ENCODE measurements at places on chromosomes 13 and 19.

DNA sequence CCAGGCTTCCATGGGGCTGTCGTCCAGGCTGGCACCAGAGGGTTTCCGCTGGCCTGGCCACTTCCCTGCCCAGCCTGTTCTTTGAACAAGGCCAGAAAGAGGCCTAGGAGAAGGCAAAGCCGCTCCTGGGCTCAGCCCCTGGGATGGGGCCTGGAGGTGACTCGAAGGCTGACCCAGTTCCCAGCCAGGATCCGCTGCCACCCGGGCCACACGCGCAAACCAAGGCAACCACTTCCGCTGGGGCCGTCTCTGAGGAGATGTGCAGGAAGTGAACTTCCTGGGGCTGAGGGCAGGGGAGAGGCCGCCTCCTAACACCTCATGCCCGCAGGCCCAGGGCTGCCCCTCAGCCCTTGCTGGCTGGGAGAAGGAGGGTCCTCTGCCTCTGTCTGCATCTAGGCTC lies 15.2 kb downstream of the PLEKHF1 start:
- no peak for DNase-seq

DNA sequence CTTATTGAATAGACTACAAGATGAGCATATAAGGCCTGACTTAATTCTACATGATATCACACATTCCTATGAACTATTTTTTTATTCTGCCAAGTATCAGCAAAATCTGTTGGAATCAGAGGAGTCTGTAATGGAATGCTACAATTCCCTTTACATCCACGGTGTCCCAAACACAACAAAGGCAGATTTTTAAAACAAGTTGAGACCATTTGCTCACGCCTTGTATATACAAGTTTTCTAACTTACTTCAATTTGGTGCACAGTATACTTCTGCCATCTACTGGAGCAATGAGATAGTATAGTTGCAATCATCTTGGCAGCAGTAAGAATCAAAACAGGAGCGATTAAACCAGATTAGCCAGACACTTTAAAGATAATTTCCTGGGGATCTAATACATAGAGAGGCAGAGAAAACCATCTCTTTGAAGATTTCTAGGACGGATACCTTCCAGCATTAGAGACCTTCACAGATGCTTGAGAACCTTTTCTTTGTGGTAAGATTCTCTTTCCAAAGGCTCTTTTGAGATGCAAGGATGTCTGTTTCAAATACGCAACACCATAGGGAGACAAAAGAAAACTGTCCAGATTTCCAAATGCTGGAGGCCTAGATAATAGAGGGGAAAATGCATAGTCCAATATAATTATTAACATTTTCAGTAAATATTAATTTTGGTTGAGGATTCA lies 302.0 kb upstream of the MIR17HG start:
- peak; percentile 14 for DNase-seq

GRCh38 chr19:38139122-38139521 lies 84.9 kb downstream of the DPF1 start:
- DNase-seq, result no peak

DNA sequence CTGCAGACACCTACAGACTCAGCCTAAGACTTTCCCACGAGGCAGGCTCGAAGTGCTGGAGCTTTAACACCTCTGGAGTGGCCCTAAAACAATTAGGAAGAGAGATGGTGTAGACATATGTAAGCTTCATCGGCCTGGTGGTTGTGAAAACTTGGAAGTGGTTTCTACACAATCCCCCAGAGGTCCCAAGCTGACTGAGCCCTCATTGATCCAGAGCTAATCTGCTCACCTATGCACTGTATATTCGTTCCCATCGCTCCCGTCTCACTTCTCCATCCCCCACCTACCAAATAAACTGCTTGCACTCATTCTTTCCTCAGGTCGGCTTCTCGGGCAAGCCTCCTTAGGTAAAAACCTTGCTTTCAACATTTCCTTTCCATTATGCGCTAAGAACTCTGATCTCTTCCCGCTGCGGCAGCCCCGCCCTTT lies 767 bp upstream of the ZNF793 start:
- DNase-seq, result no peak

DNA sequence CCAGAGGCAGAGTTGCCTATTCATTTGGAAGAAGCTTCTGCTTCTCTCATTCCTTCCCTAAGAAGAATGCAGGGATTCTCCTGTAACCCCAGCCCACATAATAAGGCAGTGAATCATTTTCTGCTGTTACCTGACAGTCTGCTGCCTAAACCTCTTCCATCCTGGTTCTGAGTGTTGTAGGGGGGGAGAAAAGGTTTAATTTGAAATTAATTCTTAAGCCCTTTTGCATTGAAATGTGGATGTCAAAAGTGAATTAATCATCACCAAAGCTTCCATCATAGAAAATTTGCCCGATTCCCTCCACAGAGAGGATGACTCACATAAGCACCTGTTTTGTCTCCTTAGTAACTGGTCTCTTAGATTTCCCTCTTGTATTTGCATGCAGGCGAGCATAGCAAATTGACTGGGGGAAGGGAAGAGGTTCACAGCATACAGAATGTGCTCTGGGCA lies 146.7 kb upstream of the FNDC3A start:
- no peak for DNase-seq

DNA sequence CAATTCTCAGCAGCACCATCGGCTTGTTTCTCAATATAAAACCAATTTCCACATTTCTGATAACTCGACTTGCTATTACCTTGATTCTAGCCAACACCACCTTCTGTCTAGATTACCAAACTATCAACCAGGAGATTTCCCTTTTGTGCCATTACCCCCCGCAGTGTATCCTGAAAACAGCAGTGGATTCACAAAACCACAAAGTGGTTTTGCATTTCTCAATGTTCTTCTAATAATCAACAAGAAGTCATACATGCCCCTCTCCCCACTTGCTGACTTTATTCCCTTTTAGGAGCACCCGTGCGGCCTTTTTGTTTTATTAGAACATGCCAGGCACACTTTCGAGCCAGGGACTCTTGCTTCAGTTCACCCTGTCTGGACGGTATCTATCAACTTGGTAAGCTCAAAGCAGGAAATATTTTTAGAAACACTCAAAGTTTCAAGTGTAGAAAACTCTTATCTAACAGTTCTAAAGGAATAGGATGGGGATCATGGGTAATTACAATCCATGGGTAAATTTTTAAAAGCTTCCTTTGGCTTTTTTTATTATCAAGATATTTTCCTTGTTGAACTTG lies 967.4 kb downstream of the EFNB2 start:
- peak; percentile 74 for DNase-seq

DNA sequence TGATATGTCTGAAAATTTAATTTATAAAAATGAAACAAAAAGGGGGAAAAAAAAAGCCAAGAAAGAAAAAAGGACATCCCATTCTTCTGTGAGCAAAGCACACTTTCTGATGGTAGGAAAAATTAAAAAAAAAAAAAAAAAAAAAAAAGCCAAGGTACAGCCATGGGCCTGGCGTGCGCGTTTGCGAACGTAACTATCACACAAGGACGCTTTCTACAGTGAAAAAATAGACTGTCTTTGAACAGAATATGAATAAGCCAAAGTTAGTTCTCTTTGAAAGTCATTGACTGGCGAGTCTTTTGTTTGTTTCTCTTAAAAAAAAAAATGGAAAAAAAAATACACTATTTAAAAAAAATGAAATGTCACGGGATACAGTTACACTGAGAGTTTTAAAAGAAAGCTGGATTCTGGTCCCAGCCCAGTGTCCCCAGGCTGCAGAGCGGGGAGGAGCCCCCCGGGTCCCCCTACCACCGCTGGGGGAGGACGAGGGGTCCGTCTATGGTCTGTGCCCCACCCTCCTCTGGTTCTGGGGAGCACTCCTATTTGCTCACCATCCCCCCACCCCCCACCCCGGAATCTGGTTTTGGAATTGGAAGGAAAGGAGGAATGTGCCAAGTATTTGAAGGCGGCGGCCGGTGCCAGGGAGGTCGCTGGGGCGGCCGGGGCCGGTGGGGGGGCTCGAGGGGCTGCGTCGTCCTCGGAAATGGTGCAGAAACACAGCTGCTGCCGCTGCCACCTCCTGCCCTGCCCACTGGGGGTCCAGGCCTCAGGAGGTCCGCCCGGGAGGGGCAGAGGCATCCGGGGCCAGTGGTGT lies 134.5 kb downstream of the PTPRS start:
- DNase-seq, result no peak

DNA sequence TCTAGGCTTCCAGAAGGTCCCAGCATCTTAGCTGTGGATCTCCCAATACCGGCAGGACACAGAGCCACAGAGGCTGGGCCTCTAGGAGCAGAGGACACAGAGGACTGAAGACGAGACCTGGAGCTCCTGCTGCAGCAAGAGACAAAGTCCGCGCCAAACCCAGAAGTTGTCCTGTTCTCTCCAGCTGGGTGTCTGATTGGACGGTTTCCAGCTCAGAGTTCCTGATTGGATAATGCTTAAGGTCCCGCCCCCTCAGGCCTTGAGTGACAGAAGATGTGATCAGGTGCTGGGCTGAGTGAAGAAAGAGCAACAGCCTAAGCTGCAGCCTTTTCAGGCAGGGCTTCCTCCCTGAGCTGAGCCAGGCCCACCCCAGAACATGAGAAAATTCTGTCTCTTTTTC lies 59.9 kb upstream of the ZNF85 start:
- no peak for DNase-seq

DNA sequence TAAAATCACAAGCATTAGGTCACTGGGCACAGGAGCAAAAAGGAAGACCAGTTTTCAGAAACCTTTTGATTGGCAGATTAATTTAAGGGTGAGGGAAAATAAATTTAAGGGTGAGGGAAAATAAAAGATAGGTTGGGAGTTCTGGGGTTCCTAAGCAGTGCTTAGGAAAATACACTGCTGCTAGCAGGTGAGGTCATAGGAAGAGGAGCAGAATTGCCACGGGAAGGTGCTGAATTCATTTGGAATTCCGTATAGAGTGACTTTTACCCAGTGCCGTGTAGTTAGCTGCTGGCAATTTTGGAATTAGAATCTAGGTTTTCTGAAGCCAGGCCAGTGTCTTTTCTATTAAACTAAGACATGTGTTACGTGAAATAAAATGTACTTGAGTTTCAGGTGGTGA lies 59.8 kb downstream of the DGKH start:
- no peak for DNase-seq

DNA sequence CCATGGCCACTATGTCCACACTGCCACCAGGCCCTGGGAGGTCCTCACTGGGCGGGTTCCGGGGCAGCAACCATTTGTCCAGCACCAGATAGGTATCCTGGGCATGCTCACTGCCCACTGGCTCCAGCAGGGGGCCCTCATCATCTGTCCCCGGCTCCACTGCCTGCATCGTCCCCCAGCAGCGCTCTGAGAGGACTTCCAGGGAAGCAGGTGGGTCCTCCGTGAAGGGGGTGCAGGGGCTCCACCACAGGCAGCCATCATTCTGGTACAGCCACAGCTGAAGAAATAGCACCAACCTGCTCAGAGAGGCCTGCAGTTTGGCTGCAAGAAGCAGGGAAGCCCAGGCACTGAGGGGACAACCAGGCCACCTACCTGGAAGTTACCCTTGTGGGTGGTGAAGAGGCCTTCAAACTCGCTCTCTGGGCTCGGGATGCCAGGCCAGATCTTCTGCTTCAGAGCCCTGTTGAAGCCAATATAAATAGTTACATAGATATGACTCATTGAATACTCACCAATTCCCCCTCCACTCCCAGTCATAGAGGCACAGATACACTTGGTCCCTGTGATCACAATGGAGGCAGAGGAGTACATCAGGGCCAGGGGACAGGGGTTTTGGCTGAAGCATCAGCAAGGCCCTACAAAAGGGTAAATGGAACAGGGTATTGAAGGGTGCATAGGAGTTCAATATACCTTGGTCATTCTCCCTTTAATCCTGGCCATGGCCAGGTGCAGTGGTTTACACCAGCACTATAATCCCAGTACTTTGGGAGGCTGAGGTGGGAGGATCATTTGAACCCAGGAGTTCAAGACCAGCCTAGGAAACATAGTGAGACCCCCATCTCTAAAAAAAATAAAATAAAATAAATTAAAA lies 4.1 kb downstream of the SWSAP1 start:
- peak; percentile 77 for DNase-seq

DNA sequence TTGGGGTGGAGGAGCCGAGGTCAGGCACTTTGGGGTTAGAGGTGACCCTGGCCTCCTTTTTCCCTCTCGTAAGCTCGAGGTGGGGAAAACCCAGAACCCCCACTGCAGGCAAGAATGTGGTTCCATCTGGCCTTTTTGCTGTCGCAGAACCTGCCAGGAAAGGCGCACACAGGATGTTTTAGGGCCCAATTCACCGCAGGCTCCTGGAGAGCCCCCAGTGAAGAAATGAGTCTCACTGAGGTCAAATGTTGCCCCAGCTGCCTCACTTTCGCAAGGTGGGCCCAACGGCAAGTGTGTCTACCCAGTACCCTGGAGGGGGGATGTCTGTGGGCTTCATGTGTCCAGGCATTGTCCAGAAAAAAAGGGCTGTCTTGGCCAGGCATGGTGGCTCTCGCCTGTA lies 61.8 kb downstream of the PEX11G start:
- no peak for DNase-seq

GRCh38 chr19:6774821-6775707 lies 2.6 kb downstream of the VAV1 start:
- no peak for DNase-seq

GRCh38 chr13:97460004-97460775 lies 26.2 kb downstream of the RAP2A start:
- no peak for DNase-seq

DNA sequence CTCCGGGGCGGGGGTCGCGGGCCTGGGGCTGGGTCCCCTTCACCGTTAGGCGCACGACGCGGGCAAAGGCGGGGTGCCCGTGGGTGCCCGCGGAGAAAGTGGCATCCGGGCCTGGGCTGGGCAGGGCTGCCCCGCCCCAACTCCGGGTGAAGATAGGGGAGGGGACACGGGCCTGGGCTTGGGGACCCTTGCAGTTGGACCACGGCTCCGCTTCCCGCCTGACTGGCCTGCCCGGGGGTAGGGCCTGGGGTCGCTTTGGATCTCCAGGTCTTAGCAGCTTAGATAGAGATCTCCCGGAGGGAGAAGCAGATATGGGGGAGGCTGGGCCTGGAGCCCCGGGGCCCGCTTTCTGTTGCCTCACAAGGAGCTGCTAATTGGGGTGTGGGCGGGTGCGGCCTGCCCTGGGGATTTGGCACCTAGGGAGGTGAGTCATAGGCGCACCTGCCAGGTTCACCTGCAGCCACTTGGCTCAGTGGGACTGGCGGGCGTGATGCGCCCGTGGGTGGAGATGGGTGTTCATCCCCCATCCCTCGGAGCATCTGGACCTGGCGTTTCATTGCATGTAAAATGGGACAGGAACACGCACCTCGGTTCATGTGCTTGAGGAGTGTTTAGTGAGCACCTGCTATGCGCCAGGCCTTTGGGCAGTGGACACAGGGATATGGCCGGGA lies 585 bp downstream of the MAP1S start:
- no peak for DNase-seq

- DNase-seq, result no peak
These were observed 62.8 kb downstream of the WDFY2 start for GRCh38 chr13:51647067-51647466.

DNA sequence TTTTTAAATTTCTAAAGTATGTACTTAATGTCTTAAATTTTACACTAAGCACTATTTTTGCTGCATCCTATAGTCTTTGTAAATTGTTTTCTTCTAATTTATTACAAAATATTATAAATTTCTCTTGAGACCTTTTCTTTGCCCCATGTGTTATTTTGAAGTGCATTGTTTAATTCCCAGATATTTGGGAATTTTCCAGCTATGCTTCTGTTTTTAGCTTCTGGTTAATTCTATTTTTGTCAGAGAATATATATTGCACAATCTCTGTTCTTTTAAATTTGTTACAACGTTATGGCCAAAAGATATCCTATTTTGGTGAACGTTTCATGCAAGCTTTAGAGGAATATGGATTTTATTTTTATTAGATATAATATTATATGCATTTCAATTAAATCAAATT lies 917.4 kb upstream of the MIR17HG start:
- DNase-seq, result peak; percentile 50

Measured in cardiac muscle cell (in vitro differentiated cells and primary cell).